Esophagus squamous epithelium (tissue), 5 donors: ENCODE measurements at places on chromosomes 5 and 9. TPM values are rescaled to one million over a fixed set of nuclear protein-coding genes. Genes with fewer than 3 reads are reported as not detected.

CCDC107 gene
- 6.6 TPM for total RNA-seq

GRCh38 chr9:111720174-111720573 lies 58.8 kb downstream of the GNG10 start:
- no peaks in the 10 kb centered on the region for H3K27me3 ChIP-seq
- H3K4me1 ChIP-seq = no peaks in the 10 kb centered on the region
- DNase-seq = no peak
- H3K4me3 ChIP-seq = no peak overlapping the region
- H3K27ac ChIP-seq = no peak overlapping the region

GRCh38 chr5:66958201-66958979 lies 238.2 kb downstream of the CD180 start:
- H3K36me3 ChIP-seq = no peaks in the 10 kb centered on the region
- H3K4me1 ChIP-seq = peaks cover 35% of the 10 kb centered on the region
- H3K27me3 ChIP-seq = no peaks in the 10 kb centered on the region

DNA sequence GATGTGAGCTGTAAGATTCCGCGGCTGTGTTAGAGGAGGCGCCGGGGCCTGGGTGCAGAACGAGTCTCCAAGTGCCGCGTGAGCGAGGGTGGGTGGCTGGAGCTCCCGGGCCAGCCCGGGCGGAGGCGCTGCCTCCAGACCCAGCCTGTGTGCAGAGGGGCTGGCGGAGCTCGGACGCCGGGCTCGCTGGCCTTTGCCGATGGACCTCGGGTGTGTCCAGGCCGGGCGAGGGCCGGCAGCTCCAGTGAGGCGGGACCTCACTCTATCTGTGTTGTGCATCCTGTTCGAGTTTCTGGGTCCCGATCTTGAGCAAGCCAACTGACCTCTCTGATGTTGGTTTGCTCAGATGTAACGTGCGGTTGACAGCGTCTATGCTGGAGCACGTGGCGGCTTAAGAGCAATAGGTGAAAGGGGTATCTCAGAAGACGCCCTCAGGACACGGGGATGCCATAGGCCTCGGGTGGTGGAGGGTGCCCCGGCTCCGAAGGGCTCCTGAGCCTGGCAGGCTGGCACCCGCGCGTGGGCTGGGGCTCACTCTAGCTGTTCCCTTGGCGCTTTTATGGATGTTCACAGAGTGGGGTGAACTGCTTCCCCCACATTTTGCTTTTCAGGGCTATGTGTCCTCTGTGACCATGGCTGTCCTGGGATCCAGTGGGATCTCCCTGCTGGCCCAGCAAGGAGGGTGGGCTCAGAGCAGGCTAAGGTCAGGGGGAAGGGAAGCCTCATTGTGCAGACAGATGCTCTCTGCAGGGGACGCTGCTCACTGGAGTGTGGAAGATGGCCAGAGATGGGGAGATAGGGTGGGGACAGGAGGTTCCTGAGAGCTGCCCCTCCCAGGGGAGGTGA lies 69.8 kb downstream of the MRPL36 start:
- H3K27me3 ChIP-seq = peaks cover 49% of the 10 kb centered on the region
- no peak overlapping the region for H3K27ac ChIP-seq
- no peak for DNase-seq
- H3K36me3 ChIP-seq = no peaks in the 10 kb centered on the region

SLC6A18 gene
- not detected for total RNA-seq

DNA sequence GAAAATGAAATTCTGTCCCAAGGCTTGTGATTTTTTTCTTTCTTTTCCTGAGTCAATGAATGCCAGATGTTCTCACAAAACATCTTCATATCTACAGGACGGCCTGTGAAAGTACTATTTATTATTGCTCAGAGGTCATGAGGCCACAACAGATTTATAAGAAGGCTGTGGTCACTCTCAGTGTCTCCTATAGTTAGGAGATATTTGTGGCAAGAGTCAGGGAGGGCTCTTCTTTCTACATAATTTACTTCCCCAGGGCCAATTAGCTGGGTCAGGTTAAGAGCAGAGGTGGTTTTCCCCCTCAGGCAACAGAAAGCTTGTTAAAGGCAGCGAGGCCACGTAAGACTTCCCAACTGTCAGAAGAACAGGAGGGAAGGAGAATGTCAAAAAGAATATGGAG lies 248.7 kb downstream of the SLIT3 start:
- H3K36me3 ChIP-seq = no peaks in the 10 kb centered on the region
- DNase-seq = no peak
- no peak overlapping the region for H3K27ac ChIP-seq
- H3K4me1 ChIP-seq = no peaks in the 10 kb centered on the region

DNA sequence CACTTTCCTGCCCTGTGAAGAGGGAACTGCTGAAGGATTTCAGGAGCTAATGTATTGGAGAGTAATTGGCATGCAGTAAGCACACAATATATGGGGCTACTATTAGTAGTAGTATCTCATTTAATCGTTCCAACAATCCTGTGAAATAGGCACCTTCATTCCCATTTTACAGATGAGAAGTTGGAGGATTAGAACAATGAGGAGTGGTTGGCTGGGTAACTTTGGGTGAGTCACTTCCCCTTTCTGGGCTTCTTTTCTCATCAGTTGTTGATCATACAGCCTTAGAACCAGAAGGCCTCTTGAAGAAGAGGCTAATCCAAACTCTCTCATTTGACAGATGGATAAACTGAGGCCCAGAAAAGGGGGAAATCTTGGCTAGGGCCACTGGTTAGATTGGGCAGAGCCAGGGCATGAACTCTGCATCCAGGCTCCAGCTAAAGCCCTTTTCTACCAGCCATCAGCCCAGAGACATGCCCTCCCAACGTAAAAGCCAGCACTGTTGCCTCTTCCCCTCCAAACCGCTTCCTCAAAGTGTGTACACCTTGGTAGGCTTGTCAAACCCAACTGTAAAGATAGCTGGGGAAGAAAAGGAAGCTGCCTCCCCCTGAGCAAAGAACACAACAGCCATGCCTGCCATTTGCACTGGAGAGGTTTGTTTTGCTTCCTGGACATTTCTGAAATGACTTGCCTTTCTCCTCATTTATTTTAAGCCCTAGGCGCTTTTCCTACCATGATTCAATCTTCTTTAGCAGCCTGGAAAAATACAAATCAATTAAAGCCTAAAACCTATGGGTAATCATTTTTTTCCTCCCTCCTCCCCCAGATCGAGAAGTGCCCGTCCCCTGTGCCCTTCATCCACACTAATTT lies 992 bp downstream of the SPACA9 start:
- H3K4me3 ChIP-seq = no peak overlapping the region
- H3K27me3 ChIP-seq = no peaks in the 10 kb centered on the region
- H3K27ac ChIP-seq = peak overlapping the region; percentile 89
- peaks cover 13% of the 10 kb centered on the region for H3K4me1 ChIP-seq

- no peaks in the 10 kb centered on the region for H3K27me3 ChIP-seq
- no peaks in the 10 kb centered on the region for H3K36me3 ChIP-seq
- H3K4me1 ChIP-seq = no peaks in the 10 kb centered on the region
- H3K4me3 ChIP-seq = no peak overlapping the region
- no peak overlapping the region for H3K27ac ChIP-seq
- no peak for DNase-seq
Observed at GRCh38 chr9:125601961-125602360, 105.0 kb downstream of the MAPKAP1 start.

XPA gene
- total RNA-seq = 9.7 TPM

- no peak for DNase-seq
Observed at GRCh38 chr5:14223372-14223771, 80.2 kb downstream of the TRIO start.

SLC45A2 gene
- not detected for total RNA-seq

- peaks cover 8% of the 10 kb centered on the region for H3K36me3 ChIP-seq
- H3K4me3 ChIP-seq = peak overlapping the region; percentile 63
- no peaks in the 10 kb centered on the region for H3K27me3 ChIP-seq
- H3K27ac ChIP-seq = peak overlapping the region; percentile 87
- no peak for DNase-seq
Observed at GRCh38 chr5:177311392-177311722, 341 bp downstream of the MXD3 start.

GRCh38 chr5:14364096-14364495 lies 217.5 kb upstream of the OTULINL start:
- no peak overlapping the region for H3K27ac ChIP-seq
- H3K4me1 ChIP-seq = no peaks in the 10 kb centered on the region
- DNase-seq = no peak

GRCh38 chr9:5509573-5509972 lies 758 bp upstream of the PDCD1LG2 start:
- peaks cover 15% of the 10 kb centered on the region for H3K4me1 ChIP-seq
- no peak overlapping the region for H3K4me3 ChIP-seq
- no peaks in the 10 kb centered on the region for H3K36me3 ChIP-seq
- H3K27ac ChIP-seq = no peak overlapping the region
- DNase-seq = no peak

- H3K27ac ChIP-seq = no peak overlapping the region
- no peaks in the 10 kb centered on the region for H3K27me3 ChIP-seq
- no peaks in the 10 kb centered on the region for H3K36me3 ChIP-seq
- H3K4me1 ChIP-seq = no peaks in the 10 kb centered on the region
Observed at GRCh38 chr5:9516591-9516990, 29.3 kb downstream of the SEMA5A start.

DNA sequence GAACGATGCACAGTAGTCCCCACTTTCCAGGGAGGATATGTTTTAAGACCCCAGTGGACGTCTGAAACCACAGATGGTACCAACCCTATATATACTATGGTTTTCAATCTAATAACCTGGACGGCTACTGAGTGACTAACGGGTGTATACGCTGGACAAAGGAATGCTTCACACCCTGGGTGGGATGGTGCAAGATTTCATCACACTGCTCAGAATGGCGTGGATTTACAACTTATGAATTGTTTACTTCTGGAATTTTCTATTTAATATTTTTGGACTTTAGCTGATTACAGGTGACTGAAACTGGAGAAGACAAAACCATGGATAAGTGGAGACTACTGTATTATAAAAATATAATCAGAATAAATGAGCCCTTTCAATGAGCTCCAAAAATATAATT lies 147.6 kb upstream of the TRIM32 start:
- no peaks in the 10 kb centered on the region for H3K27me3 ChIP-seq
- DNase-seq = no peak
- no peak overlapping the region for H3K4me3 ChIP-seq
- H3K36me3 ChIP-seq = no peaks in the 10 kb centered on the region
- H3K27ac ChIP-seq = no peak overlapping the region
- H3K4me1 ChIP-seq = no peaks in the 10 kb centered on the region

DNA sequence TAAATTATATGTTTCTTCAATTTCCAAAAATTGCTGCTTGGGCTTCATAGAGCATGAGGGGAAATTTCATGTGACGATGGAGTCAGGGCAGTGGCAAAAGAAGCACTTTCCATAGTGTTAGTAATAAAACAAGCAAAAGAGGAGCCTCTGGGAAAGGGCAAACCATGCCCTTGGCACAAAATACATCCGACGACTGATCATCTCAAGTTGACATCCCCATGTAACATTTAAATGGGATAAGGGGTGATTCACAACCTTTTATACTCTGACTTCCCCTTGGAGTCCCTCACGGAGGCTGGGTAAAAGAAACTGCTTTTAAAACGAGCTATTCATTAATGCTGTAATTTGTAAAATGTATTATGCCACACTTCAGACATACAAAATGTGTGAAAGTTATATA lies 161.4 kb upstream of the DMRT1 start:
- peak overlapping the region; percentile 86 for H3K27ac ChIP-seq
- no peaks in the 10 kb centered on the region for H3K36me3 ChIP-seq
- no peak overlapping the region for H3K4me3 ChIP-seq
- no peak for DNase-seq
- peaks cover 22% of the 10 kb centered on the region for H3K4me1 ChIP-seq

PHF19 gene
- total RNA-seq = 12.8 TPM

DNA sequence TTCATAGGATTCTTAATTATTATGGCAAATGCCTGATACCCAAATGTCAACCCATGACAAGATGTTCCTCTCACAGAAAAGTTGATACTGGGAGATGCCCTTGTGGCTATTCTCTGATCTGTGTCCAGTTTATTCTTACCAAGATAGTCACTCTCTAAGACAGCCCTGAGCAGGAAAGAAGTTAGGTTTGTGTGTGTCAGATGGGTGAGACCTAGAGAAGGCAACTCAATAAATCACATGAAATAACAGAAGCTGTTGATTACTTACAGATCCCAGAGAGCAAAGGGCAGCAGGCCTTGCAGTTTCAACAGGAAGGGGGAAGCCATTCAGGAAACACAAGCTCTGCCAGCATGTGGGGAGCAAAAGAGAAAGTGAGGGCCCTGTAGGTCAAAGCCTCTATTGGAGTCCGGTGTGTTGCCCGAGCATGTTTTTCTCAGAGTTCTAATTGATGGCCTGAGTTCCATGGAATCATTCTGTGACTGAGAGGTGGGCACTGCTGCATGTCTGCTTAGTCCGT lies 1193.7 kb upstream of the CDH18 start:
- H3K4me3 ChIP-seq = no peak overlapping the region
- no peak for DNase-seq
- H3K27me3 ChIP-seq = no peaks in the 10 kb centered on the region
- H3K36me3 ChIP-seq = no peaks in the 10 kb centered on the region
- no peak overlapping the region for H3K27ac ChIP-seq

DNA sequence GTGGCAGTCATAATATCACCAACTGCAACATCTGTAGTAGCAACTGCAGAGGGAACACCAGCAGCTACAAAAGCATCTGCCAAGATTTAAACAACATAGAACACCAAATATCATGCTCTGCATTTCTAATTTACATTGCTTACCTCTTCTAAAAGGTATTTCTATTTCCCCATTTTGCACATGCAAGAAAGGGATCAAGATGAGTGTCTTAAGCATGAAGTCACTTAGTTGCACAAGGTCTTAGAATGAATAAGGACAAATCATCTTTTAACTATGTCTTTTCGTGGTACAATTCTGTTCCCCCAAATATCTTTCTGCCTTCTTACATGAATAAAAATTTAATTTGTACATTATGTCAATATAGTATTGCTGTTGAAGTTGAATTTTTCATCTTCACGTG lies 1746.4 kb downstream of the EFNA5 start:
- no peaks in the 10 kb centered on the region for H3K4me1 ChIP-seq
- DNase-seq = no peak
- H3K36me3 ChIP-seq = no peaks in the 10 kb centered on the region
- H3K27ac ChIP-seq = no peak overlapping the region
- H3K27me3 ChIP-seq = no peaks in the 10 kb centered on the region

DNA sequence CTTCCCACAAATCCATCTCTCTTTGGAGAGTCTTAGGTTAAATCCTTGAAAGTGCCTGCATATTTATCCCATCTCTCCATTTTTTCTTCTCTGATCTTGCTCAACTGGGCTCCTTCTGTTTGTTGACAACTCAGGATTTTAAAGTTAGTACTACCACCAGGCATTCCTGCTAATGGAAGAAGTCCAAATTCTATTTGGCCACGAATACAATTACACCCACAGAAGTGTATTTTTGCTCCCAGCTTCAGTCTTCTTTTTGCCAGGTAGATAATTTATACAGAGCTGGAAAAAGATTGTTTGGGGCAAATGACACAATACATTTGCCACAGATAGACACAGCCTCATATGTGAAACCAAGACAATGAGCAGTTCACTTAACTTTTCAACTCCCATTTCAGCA lies 74.8 kb downstream of the CETN3 start:
- no peak for DNase-seq
- no peaks in the 10 kb centered on the region for H3K27me3 ChIP-seq
- no peak overlapping the region for H3K4me3 ChIP-seq
- H3K27ac ChIP-seq = no peak overlapping the region

GRXCR2 gene
- total RNA-seq = not detected

DOK3 gene
- total RNA-seq = 2.4 TPM

- no peak overlapping the region for H3K27ac ChIP-seq
- DNase-seq = no peak
- H3K4me3 ChIP-seq = no peak overlapping the region
- peaks cover 76% of the 10 kb centered on the region for H3K36me3 ChIP-seq
Observed at GRCh38 chr9:99966716-99967115, 60.3 kb downstream of the STX17 start.

- H3K4me1 ChIP-seq = no peaks in the 10 kb centered on the region
- no peaks in the 10 kb centered on the region for H3K36me3 ChIP-seq
- no peak for DNase-seq
- no peak overlapping the region for H3K4me3 ChIP-seq
- no peaks in the 10 kb centered on the region for H3K27me3 ChIP-seq
Observed at GRCh38 chr9:87276851-87277261, 220.8 kb upstream of the DAPK1 start.
